ENCODE measurements at places on chromosomes 2 and 18.

- DNase-seq: no peak
Measured at GRCh38 chr2:31523871-31524492, 56.8 kb downstream of the SRD5A2 start.

- no peak for DNase-seq
Measured at GRCh38 chr18:70416496-70416895, 127.7 kb downstream of the SOCS6 start.

DNA sequence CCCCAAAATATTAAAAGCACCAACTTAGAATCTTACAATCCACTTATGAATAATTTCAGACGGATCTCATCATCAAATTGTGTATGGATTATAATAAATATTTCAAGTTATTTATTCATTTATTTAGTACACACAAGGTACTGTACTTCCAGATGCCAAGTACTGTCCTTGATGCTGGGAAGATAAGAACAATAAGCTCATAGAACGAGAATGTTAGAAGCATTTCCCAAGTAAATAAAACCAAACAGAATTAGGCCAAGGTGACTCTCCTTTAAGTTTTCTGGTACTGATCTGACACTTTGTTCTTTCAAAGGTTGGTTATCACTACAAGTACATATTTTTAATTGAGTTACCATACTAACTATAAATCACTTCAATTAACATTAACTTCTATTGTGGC is 416.1 kb upstream of the ETAA1 start:
- DNase-seq: no peak

DNA sequence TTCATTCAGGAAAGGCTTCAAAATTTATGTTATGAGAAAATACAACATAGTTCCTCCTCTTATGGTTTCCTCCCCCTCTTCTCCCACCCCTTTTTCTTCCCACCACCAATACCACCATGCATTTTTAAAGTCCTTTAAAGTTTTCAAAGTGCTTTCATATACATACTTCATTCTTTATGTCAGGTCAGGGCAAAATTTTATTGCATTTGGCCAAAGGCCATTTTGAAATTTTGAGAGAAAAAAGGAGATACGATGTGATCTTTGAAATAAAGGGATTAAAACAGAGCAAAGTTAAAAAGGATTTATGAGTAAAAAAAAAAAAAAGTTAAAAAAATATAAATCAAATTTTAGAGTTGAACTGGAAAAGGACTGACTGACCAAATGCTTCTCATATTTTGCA is 792.5 kb upstream of the FANCL start:
- DNase-seq: no peak

DNA sequence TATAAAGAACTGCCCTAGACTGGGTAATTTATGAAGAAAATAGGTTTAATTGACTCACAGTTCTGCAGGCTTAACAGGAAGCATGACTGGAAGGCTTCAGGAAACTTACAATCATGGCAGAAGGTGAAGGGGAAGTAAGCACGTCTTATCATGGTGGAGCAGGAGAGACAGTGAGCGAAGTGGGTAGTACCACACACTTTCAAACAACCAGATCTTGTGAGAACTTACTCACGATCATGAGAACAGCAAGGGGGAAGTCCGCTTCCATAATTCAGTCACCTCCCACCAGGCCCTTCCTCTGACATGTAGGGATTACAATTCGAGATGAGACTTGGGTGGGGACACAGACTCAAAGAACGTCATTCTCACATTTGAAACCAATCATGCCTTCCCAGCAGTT is 260.1 kb upstream of the FAM98A start:
- no peak for DNase-seq

GRCh38 chr2:48250943-48251342 is 279.0 kb upstream of the STON1 start:
- DNase-seq: no peak

GRCh38 chr2:111904726-111905474 is 6.5 kb downstream of the MERTK start:
- DNase-seq: no peak

GRCh38 chr2:147030966-147031720 is 813.7 kb upstream of the ACVR2A start:
- no peak for DNase-seq

DNA sequence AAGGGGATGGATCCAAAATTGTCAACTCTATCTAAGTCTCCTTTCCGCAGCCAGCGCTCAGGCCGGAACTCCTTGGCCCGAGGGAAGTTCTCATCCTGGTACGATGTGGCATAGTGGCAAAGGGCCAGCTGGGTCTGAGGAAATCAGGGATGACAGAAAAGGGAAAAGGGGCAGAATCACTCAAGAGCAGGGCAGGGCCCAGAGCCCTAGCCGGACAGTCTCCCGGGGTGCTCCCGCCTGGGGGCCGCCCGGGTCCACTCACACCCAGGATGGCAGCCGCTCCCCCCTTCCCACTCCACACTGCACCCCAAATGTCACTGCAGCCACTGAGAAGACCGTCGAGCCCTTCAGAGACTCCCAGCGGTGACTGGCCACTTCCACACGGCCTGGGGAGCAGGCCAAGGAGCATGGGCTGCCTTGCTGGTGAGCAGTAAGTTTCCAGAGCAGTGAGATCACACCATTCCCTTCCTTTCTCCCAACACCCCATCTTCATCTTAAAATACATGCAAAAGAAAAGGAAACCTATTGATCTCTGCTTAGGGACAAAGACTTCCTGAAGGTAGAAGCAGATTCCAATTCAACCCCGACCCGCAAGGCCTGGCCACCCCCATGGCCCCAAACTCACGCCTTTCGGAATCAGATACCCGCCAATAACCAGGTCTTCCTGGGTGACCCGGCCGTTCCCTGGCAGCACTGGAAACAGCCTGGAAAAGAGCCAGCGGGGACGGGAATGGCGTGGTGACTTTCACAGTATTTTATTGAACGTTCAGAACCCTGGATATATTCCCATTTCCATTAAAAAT is 26.7 kb downstream of the CYP27C1 start:
- peak; percentile 57 for DNase-seq

DNA sequence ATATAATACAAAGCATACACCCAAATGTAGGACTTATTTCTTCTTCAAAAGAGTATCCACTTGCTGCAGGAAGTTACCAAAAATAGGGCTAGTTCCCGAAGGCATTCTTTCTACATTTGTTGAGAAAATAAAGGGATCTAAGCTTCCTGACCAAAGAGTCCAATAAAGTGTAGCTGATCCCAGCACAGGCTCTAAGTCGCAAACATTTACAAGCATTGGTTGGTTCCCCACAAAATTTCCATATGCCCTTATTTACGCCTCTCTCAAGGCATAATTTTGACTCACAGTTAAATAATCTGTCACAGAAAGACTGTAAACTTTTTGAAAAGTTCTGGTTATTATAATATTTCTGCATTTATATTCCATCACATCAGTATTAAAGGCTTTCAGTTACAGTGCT is 1520.1 kb upstream of the ZEB2 start:
- DNase-seq: no peak

DNA sequence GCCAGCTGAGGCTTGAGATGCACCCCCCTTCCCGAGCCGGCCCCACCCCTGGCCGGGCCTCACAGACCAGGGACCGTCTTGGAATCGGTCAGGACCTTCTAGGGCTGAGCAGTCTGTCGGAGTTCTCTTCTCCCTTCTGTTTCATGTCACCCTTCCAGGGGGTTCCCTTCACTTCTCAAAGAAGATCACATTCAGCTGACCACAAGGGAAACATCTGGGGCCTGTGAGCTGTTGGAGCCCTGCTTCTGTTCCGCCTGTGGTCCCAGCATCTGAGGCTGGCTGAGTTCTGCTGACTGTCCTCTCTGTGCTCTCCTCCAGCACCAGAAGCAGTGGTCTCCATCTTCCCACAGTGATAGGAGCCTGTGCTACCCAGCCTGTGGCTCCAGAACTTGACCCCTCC is 106.5 kb downstream of the SEPTIN10 start:
- no peak for DNase-seq

DNA sequence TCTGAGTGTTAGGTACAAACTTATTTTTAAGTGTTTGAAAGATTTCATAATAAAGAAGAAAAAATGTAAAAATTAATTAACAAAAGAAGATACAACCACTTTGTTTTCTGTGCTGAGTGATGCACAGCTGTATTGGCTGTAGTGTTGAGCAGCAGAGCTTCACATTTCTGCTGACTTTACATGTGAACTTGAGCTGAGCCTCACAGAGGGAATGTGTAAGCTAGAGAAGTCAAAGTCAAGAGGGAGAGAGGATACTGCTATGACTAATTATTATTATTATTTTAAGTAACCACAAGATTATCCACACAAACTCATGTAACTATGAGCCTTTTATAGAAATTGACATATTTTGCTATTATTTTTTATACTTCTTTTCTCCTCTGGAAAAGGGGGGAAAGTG is 159.1 kb upstream of the ZSWIM2 start:
- DNase-seq: no peak
